ENCODE measurements at places on chromosomes 2 and 18.

GRCh38 chr2:11508279-11508678 is 25.6 kb upstream of the GREB1 start:
- DNase-seq: no peak

DNA sequence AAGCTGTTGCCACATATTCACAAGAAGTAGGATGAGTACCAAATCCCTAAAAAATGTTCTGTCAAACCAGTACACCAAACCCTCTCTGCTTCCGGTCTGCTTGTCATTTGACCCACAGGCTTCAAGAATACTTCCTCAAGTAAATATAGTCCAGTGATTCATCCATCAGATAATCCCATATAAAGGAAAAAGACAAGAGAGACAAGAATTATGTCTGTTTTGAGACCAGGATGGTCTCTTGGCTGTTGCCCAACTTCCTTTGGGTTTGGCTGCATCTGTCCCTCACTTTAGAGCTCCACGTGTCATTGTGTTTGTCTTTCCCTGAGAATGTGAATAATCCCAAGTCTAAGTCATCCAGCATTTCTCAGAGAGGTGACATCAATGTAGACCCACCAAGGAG is 91.5 kb upstream of the NRP2 start:
- no peak for DNase-seq

DNA sequence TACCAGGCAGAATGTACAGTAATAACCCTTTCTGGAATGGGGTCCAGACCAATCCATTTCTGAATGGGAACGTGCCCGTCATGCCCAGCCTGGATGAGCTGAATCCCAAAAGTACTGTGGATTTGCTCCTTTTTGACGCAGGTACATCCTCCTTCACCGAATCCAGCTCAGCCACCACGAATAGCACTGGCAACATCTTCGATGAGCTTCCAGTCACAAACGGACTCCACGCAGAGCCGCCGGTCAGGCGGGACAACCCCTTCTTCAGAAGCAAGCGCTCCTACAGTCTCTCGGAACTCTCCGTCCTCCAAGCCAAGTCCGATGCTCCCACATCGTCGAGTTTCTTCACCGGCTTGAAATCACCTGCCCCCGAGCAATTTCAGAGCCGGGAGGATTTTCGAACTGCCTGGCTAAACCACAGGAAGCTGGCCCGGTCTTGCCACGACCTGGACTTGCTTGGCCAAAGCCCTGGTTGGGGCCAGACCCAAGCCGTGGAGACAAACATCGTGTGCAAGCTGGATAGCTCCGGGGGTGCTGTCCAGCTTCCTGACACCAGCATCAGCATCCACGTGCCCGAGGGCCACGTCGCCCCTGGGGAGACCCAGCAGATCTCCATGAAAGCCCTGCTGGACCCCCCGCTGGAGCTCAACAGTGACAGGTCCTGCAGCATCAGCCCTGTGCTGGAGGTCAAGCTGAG is 89.6 kb downstream of the SH3BP4 start:
- DNase-seq: no peak

DNA sequence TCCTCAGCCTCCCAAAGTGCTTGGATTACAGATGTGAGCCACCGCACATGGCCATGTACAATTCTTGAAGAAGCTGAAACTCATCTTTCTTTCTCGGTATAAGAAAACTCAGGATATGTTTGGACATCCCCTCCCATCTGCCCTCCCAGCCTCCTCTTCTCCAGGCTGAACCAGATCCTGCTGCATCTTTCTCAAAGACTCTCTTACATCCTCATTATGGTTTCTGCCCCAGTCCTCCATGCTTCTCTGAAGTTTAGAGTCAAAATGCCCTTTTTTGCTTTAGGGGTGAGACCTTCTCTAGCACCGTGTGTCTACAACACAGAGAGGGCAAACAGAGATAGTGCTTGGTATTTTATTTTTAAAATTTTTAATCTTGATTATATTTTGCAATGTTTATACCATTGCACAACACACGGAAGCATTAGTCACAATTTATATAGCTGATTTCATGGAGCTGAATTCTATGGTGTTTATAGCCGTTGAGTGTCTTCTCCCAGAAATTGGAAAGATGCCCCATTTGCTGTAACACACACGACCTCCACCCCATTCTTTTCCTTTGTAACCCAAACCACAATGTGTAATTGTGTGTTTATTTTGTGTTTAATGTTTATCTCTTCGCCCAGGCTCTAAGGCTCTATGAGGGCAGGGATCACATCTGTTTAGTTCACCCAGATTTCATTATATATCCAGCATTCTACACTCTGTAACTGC is 206.0 kb upstream of the TNP1 start:
- no peak for DNase-seq

DNA sequence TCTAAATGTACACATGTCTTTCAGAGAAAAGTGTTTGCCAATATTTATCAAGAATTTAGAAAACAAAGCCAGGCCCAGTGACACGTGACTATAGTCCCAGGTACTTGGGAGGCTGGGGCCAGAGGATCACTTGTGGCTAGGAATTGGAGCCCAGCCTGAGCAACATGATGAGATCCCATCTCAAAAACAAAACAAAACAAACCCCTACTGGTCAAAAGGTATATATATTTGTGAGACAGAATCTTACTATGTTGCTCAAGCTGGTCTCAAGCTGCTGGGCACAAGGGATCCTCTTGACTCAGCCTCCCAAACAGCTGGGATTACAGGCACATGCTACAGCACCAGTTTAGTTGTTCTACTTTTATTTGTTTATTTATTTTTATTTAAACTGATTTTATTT is 79.2 kb downstream of the ZDBF2 start:
- DNase-seq: no peak

DNA sequence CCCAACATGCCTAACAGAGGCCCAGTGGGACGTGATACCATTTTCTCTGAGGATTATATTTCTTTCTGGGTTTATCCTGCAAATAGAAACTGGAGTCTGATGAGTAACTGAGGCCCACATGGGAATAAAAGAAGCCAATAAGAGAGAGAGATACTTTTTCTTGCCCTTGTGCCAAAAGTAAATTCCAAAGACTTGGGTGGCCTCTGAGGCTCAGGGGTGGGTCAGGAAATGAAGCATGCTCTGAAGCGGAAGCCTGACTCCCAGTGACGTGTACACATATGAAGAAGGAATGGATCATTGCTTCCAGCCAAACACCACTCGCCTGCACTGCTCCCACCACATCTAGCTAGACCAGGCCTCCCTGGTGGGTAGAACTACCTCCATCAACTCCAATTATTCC is 273.6 kb upstream of the NCKAP5 start:
- DNase-seq: no peak

DNA sequence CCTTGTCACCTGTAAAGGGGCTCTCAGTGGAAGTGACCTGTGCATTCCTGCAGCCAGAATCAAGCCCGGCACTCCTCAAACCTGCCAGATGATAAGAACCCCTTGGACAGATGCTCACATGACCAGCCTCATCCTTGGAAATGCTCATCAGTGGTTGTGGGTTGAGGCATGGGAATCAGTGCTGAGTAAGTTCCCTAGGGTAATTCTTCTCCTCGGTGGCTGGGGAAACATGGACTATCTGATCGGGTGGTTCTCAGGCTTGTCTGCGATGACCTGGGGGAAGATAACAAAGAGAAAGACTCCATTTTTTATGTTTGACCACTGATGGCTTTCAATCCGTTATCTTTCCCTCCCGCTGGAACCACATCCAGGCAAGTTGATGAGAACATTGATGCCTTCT is 84.0 kb downstream of the SPP2 start:
- no peak for DNase-seq

GRCh38 chr2:41400088-41400665 is 647.6 kb upstream of the PKDCC start:
- no peak for DNase-seq

- DNase-seq: no peak
Observed at GRCh38 chr2:210718503-210718902, 162.1 kb downstream of the CPS1 start.

GRCh38 chr2:178392215-178392614 is 58.8 kb downstream of the PRKRA start:
- no peak for DNase-seq

DNA sequence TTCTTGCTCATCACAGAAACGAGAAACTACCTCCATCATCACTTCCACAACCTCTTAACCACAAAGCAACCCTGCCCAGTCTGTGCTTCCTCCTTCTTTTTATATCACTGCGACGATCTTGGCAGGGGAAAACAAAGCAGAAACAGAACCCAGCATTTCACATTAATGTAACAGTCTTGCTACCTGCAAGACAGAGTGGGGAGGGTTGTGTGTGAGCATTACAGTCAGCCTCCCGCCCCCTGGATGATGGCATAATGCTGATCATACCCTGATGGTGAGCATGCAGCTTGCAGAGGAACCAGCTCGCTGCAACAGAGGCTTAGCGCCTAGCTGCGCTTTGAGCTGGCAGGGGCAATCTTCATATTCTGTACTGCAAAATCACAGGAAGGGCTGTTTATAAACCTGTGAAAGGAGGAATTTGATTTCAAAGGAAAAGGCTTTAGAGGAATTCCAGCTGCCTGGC is 376.1 kb downstream of the IRS1 start:
- peak; percentile 34 for DNase-seq

- no peak for DNase-seq
Observed at GRCh38 chr2:240857039-240858008, 11.3 kb upstream of the AGXT start.

GRCh38 chr2:46877619-46878113 is 37.9 kb downstream of the MCFD2 start:
- DNase-seq: no peak

GRCh38 chr18:77250926-77251729 is 1.5 kb downstream of the GALR1 start:
- no peak for DNase-seq

DNA sequence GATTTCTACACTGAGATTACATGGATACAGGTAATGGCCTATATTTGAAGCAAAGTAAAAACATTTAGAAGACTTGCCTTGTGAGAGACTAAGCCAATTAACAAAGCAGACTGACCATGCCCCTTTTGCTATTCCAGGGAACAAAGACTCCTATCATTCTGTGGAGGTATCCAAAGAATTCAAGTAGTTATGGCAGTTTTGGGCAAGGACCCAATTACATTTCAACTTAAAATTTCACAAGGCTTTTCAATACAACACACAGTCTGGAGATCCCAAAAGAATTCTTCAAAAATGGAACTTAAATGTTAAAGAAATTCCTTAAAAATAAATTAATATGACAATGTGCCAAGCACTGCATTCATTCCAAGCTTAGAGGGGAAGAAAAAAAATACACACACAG is 109.2 kb upstream of the CHRNA1 start:
- DNase-seq: no peak

GRCh38 chr2:3051266-3051665 is 326.4 kb downstream of the EIPR1 start:
- DNase-seq: no peak

- no peak for DNase-seq
Observed at GRCh38 chr2:78977661-78978145, 47.8 kb upstream of the REG3G start.

DNA sequence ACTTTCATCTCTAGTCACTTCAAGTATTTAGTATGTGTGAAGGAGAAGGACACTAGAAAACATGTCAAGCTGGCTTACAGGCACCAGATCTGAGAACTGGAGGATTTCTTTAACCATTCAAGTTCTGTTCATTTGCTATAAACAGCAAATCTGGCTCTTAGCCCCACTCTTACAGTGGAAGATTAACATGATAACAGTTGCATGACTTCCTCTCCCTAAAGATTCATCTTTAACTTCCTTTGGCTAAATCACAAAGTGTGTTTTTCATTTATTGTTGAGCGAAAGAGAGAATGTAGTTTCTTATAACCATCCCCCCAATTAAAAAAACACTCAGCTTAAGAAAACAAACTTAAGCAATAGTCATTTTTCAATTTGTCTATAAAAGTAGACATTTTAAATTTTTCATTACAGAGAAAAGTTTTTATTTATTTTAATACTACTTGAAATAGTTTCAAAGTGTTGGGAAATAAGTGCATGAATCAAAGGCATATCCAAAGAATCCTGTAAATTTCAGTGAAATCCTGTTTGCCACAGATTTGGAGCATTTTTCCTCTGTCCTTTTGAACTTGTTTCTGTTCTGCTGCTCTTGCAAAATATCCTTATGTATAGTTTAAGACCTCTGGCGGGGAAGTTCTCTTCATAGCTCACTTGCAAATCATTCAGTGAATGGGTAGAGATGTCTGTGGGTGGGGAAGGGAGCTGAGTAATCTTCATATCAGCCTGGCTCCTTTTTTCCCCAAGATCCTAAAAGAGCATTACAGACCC is 241.0 kb upstream of the RBBP8 start:
- no peak for DNase-seq

DNA sequence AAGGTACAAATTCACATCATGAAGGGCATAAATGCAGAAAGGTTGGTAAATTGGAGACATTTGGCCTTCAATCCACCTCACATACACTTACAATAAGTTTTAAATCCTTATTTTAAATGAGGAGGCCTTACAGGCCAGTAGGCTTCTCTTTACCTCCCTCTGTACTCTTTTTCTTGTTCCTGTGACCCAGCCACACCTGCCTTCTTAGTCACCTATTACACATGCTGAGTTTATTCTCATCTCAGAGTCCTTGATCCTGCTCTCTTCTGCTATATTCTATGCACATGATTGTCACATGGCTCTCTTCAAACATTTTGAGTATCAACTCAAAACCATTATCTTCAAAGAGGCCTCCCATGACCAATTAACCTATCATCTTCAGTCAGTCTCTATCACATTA is 491.5 kb downstream of the SATB2 start:
- no peak for DNase-seq

DNA sequence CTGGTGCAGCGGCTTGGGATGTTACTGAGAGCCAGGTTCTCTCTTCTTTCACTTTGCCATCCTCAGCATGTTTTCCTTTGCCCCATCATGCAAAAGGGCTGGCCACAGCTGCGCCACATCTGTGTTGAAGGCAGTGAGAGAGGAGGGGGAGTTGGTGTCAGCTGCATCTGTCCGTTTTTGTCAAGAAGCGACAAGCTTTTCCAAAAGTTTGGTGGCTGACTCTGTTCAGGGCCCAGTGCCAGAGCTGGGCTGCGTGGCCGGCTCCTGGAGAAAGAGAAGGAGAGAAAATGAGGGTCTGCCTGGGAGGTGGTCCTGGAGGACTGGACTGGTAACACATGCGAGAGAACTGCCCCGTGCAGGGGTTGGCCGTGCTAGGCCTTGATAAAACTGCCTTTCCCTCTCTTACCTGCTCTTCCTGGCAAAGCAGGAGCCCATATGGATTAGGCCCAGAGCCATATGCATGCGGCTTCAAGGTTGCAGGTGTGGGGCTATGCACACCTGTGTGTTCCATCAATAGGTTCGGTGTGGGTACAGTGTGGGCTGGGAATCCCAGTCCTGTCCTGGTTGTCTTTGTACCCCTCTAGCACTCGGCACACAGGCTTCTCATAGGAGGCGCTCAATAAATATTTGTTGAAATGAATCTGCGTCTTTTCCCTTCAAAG is 9.0 kb downstream of the RNF144A start:
- no peak for DNase-seq

- no peak for DNase-seq
Observed at GRCh38 chr2:134500211-134500935, 218.4 kb downstream of the TMEM163 start.

GRCh38 chr18:63818212-63818611 is 43.0 kb downstream of the SERPINB7 start:
- DNase-seq: no peak

GRCh38 chr18:71597219-71597618 is 946.9 kb downstream of the CBLN2 start:
- no peak for DNase-seq

Measured in stimulated activated CD4-positive, alpha-beta T cell treated with anti-CD3 and anti-CD28 coated beads, Interleukin-4, amount 100 ng/mL, for 48 hours (primary cell).